ENCODE measurements at places on chromosomes 3 and 15.

DNA sequence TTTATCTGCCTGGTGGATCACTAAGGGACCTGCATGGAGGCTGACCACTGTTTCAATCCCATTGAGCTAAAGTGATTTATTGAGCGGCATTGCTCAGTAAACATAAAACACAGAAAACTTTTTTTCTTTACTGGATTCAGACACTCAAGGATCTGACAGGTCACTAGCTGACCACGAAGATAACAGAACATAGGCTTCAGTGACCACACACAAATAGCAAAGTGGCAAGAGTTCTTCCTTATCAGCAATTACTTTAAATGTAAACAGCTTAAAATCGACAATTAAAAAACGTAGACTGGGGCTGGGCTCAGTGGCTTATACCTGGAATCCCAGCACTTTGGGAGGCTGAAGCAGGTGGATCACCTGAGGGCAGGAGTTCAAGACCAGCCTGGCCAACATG, 48.7 kb downstream of the STAG1 start:
- no peak for DNase-seq

- DNase-seq = no peak
Observed at GRCh38 chr3:107588217-107588616, 65.5 kb downstream of the BBX start.

GRCh38 chr15:76073554-76073953, 13.8 kb downstream of the TMEM266 start:
- DNase-seq = no peak

DNA sequence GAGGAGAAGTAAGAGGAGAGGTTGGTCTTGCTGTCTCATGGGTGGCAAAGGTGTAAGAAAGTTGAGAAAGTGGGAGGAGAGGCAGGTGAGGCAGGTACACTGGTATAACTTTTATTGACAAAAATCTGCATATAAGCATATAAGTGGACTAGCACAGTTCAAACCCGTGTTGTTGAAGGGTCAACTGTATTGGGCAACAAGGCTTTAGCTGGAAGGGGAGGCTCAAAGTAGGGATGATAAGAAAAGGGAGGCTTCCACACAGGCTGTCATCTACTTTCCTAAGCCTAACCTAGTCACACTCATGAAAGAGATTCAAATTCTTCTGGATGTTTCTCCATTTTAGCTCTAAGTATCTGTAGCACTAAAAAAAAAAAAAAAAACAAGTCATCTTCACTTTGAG, 188.1 kb upstream of the SEMA6D start:
- no peak for DNase-seq

DNA sequence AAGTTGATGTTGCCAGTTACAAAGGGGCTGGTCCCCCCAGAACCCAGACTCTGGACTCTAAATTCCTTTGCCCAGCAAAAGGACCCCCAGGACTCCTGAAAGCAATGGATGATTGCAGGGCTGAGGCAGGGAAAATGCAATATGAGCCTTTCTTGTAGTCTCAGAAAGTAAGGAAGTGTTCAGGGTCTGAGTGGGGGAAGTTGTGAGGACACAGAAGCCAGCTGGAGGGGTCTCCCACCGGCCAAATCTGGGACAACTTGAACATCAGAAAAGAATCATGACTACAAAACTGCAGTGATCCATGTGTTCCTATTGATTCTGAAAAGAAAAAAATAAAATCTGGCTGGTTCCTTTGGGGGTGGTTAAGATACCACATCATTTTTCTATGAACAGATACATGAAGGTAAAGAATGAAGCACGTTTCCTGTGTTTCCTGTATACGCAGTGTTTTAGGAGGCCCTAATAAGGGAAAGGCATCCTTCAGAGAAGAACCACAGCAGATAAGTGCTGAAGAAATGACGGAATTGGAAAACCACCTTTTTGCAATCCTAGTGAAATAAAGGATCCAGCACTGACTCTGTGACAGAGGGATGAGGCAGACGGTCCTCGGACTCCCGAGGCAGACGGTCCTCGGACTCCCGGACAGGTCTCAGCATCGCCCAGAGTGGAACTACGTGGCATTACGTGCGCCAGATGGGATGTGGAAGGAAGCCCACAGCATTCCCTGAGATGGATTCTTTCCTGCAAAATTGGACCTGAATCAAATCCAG, 22.2 kb upstream of the GRIP2 start:
- no peak for DNase-seq

- DNase-seq = no peak
Observed at GRCh38 chr3:99471353-99472323, 166.8 kb upstream of the COL8A1 start.

Measured in glomerular endothelial cell (primary cell).